AG04450 (cell line): ENCODE measurements at places on chromosomes 16 and 17.

DNA sequence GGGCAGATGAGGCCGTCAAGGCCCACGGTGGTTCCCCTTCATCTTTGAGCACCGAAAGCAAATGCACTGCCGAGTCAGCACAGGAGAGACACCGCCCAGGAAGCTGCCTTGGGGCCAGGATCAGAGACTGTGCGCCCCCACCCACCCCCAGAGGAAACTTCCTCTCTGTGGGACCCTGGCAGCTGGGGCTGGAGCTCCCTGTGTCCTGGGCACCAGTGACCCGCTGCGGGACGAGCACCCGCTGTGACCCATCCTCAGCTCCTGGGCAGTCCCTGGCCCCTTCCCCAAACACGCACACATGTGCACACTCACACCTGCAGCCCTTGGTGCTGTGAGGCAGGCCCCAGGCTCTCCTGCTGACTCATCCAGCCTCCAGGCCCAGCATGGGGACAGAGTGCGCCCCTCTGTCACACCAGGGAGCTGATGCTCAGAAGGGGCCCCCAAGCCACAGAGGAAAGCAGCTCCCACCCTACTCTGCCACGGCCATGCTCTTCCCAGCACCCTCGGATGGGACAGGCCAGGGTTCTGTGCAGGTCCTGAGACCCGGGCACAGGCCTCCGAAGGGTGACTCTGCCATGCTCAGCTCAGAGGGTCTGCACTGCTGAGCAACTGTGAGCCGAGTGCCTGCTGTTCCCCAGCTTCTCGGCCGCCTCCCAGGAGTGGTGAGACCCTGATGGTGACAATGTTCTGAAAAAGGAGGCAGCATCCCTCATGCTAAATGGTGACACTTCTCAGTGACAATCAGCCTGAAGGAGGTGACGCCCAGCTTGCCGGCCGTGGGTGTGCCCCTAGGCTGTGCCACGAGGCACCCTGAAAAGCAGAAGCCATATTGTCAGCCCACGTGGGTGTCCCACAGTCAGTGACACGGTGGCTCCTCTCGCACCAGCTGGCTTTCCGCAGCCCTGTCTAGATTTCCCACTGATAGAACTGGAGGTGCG lies 3.6 kb downstream of the PIEZO1 start:
- no peak for DNase-seq

GRCh38 chr16:84652566-84652965 lies 4.3 kb downstream of the KLHL36 start:
- DNase-seq, result no peak

DNA sequence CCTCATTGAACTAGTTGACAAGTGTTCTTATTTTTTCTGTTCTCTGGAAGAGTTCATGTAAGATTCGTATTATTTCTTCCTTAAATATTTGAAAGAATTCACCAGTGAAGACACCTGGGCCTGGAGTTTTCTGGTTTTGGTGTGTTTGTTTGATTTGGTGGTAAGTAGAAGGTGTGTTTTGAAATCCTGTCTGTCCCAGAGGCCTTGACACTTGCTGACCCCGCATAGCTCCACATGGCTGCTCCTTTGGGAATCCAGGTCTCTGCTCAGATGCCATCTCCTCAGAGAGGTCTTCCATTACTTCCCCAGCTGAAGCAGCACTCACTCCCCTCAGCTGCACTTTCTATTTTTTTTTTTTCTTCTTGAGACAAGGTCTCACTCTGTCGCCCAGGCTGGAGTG lies 5.7 kb upstream of the NUP93 start:
- DNase-seq, result no peak

GRCh38 chr17:75110234-75110937 lies 617 bp downstream of the ARMC7 start:
- DNase-seq, result no peak

GRCh38 chr16:85028685-85029407 lies 1.3 kb downstream of the KIAA0513 start:
- no peak for DNase-seq

DNA sequence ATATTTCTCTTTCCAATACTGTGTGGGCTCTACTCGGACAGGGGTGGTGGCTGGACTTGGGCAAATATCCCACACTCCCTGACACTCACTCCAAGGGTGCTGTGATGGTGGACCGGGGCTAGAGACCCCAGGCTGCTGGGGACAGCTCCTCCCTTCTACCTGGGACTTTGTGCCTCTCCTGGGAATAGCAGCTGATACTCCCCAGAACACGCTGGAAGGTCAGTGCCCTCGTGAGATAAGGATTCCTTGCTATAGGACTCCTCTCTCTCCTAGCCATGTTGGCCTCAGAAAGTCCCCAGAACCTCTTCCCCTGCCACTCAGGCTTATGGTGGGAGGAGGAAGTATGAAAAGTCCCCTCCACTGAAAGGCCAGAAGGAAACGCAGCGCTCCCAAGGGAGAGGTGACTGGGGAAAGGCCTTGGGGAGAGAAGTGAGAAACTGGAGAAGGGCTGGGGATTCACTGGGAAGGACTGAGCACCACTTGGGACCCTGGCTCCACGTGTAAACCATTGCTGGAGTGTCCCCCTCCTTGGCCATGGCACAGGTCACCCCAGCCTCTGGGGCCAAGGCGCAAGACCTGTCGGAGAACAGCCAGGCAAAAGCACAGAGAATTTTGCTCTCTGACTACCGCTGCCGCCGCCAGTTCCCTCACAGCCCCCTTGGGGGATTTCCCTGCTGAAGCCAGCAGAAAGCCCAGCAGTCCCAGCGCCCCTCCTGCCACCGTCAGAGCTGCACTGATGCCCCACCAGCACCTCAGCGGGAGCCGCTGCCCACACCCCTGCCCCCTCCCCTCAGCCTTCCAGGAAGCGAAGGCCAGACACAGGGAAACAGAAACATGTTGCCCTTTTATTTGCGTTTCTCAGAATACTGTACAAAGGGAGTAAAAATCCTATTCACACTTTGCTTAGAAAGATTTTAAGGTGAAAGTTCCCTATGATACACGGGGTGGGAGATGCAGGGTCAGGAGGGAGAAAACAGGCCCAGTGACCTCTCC lies 2.1 kb upstream of the GSDMB start:
- DNase-seq, result no peak

DNA sequence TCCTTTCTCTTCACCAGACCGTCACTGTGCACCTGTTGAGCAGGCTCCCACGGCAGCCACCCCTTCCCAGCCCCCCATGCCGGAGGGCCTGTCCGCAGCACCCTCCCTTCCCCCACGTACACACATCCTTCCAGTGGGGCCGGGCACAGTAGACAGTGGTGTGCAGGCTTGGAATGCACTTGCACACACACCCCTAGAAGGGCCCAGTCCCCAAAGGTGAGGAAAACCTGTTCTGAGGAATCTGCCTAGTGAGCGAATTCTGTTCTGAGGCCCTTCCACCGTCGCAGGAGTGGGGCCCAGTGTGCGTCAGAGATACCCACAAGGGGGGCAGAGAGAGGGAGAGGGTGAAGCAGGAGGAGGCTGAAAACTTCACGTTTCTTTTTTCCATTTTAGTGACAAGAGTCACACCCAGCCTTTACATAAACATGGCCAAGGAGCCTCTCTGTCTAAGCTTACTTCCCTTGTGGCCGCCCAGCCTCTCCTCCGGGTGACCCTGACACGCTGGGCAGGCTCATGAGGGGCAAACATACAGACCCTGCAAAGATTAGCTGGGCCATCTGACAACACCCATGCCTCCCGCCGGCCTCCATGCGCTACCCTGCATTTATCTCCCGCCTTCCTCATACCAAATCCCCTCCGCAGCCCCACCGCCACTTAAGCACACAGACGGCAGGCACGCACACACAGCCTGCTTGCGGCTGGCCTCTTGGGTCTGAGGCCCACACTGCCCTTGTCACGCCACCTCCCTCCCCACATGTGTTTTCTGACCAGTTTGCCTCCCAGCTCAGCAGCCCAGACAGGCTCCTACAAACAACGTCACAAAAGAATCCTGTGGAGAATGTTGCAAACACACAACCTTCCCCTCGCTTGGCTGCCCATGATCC lies 1.8 kb downstream of the ZBTB4 start:
- DNase-seq, result peak; percentile 85

DNA sequence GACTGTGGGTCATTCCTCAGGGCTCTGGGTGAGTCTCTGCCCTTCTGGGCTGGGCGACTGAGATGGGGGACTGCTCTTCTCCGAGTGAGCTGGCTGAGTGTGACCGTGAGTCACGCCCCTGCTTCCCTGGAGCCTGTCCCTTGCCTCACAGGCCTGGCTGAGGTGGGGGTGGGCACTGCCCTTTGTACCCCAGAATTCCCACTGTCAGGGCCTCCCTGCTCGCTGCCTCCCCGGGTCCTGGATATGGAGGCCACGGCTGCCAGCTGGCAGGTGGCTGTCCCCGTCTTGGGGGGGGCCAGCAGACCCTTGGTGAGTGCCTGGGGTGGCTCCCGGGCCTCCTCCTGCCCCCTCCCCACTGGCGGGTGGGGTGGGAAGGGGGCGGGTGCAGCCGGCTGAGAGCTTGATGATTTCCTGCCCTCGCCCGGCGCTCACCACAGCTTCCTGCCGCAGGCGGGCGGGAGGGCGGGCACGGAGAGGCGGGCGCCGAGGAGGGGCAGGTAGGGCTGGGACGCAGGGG lies at the start of gene LAT:
LAT (plus strand) TSS at position 434 of the 517 bp plus-strand sequence. CDS start 366 bp downstream, outside the sequence.
- no peak for DNase-seq
